ENCODE measurements at places on chromosomes 4 and X.

DNA sequence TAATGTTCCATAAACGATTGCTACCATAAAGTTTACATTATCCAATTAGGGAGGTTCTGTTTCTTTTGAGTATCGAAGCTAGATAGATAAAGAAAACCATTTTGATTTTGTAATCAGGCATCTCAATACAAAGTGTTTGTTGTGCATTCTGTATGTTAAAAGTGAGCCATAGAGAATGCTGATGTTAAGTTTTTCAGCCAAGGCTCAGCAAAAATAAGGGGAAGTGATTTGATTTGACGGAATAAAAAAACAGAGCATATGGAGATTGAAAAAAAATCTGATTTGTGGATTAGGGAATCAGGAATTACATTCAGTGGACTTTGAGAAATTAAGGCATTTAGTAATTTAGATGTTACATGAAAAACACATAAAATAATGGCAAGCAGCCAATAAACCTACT, 314.8 kb downstream of the PPP3CA start:
- H3K36me3 ChIP-seq, result no peaks in the 10 kb centered on the region
- no peaks in the 10 kb centered on the region for H3K4me1 ChIP-seq
- no peak overlapping the region for H3K27ac ChIP-seq

DNA sequence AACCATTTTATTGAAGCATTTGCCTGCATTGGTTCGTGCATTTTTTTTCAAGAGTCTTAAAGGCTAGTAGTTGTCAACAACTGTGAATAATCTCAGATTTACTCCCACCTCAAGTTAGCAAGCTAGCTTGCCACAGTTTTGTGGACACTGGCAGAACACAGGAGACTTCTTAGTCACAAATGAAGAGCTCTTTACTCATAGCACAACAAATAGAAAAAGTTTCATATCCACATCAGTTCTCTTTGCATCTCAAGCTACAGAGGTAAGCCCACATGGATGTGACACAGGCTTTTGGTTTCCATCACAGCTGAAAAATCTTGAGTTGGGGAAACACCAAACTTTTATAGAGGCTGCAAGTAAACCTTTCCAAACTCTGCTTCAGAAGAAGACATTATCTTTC, 2315.7 kb upstream of the TENM3 start:
- DNase-seq, result no peak
- H3K36me3 ChIP-seq, result no peaks in the 10 kb centered on the region
- no peak overlapping the region for H3K27ac ChIP-seq
- no peaks in the 10 kb centered on the region for H3K27me3 ChIP-seq
- no peaks in the 10 kb centered on the region for H3K4me1 ChIP-seq

DNA sequence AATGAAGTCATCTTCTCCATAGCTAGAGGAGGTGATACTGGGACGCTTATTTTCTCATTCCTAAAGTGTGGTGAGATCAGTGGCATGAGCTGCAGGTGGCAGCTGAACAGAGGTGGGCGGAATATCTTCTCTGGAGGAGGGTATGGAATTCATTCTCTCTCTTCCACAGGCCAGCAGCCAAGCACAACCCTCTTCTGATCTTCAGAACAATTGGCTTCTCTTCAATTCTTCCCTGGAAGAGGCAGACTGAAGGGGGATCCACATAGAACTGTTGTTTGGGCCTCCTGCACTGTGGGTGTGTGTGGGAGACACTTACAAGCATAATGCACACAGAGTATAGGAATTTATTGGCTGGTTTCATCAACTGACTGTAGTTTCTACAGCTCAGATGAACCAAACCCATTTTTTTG, 180.4 kb upstream of the RASGEF1B start:
- no peaks in the 10 kb centered on the region for H3K36me3 ChIP-seq
- peaks cover 2% of the 10 kb centered on the region for H3K4me1 ChIP-seq
- no peak for DNase-seq
- H3K27ac ChIP-seq, result no peak overlapping the region

GRCh38 chr4:139978692-139979091, 175.3 kb downstream of the MAML3 start:
- no peak for DNase-seq
- H3K4me1 ChIP-seq, result no peaks in the 10 kb centered on the region
- H3K4me3 ChIP-seq, result no peak overlapping the region
- H3K27me3 ChIP-seq, result no peaks in the 10 kb centered on the region
- H3K27ac ChIP-seq, result no peak overlapping the region

DNA sequence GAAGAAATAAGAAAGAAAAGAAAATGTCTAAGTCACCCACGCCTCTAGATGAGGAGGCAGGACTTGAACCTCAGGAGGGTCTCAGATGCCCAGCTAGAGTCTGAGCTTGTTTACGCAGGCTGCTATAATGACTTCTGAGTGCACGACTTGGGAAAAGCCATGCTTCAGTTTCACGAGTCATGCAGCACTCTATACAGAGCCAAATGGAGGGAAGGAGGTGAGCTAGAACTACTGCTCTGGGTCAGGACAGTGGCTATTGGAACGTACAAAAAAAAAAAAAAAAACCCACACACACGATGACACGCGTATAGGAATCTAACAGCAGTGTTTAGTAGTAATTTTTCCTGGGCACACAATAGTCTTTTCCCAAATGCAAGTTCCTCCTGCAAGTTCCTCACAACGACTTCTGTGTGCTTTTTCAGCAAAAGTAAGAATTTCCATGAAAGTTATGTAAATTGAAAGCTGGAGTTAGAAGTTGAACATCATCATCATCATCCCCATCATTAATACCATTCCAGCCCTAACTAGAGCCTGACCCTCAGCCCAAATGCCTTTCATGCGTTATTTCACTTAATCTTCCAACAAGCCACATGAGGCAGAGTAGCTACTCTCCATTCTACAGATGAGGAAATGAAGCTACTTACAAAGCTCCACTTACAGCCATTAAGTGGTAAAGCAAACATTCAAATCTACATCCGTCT, 36.6 kb downstream of the IRF2 start:
- H3K4me3 ChIP-seq, result no peak overlapping the region
- H3K27me3 ChIP-seq, result no peaks in the 10 kb centered on the region
- peaks cover 19% of the 10 kb centered on the region for H3K4me1 ChIP-seq
- peaks cover 6% of the 10 kb centered on the region for H3K36me3 ChIP-seq
- H3K27ac ChIP-seq, result no peak overlapping the region

- peak overlapping the region; percentile 22 for H3K27ac ChIP-seq
- DNase-seq, result peak; percentile 74
- H3K4me1 ChIP-seq, result peaks cover 5% of the 10 kb centered on the region
Measured at GRCh38 chr4:75939890-75940691, 722 bp downstream of the NAAA start.

DNA sequence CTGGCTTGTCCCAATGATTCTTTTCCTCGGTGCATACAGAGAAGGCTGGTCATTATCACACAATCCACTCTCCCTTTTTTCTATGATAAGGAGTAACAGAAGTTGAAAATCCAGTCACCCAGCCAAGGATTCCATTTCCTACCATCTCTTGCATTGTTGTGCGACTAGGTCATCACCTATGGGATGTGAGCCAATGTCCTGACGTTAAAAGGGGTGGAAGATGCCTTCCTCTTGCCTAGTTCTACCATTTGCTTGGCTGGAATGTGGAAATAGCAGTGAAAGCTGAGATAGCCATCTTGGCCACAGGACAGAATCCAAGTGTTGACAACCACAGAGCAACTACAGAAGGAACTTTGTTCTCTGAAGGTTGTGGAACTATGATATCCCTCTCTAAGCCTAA, 132.2 kb upstream of the KIT start:
- no peak overlapping the region for H3K27ac ChIP-seq
- H3K36me3 ChIP-seq, result no peaks in the 10 kb centered on the region
- H3K4me3 ChIP-seq, result no peak overlapping the region
- no peaks in the 10 kb centered on the region for H3K27me3 ChIP-seq
- no peaks in the 10 kb centered on the region for H3K4me1 ChIP-seq

DNA sequence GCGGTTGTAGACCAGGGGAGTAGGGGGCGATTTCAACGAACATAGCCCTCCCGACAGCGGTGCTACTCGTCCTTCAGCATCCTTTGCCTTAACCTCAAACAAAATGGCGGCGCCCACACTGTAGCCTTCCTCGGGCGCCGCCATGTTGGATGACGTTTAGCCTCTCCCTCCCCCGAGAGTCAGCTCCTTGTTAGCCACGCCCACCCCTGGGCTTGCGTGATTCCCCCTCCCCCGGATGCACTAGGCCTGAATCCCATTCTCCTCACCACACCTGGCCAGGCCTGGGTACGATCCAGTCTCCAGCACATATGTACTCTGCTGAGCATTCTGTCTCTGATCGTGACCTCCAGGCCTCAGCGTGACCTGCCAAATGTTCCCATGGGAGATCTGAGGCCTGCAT, 49.0 kb upstream of the ZNF157 start:
- peak; percentile 51 for DNase-seq
- peaks cover 9% of the 10 kb centered on the region for H3K27me3 ChIP-seq
- no peak overlapping the region for H3K4me3 ChIP-seq
- H3K36me3 ChIP-seq, result no peaks in the 10 kb centered on the region
- no peak overlapping the region for H3K27ac ChIP-seq

DNA sequence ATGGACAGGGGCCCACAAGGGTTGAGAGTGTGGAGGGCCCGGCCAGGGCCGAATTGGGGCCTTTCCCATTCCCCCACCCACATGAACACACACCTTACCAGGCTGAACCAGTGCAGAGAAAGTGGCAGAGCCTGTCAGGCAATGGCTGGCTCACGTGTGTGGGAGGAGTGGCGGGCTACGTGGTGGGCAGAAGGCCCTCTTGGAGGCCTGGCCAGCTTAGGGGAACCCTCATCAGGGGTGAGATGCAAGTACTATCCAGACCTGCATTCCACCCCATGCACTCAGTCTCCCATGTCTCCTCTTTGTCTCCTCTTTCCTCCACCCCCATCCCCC, 965 bp downstream of the TCEAL4 start:
- H3K4me3 ChIP-seq, result peak overlapping the region; percentile 81
- no peaks in the 10 kb centered on the region for H3K27me3 ChIP-seq
- H3K27ac ChIP-seq, result peak overlapping the region; percentile 53
- peaks cover 17% of the 10 kb centered on the region for H3K36me3 ChIP-seq
- no peaks in the 10 kb centered on the region for H3K4me1 ChIP-seq

DNA sequence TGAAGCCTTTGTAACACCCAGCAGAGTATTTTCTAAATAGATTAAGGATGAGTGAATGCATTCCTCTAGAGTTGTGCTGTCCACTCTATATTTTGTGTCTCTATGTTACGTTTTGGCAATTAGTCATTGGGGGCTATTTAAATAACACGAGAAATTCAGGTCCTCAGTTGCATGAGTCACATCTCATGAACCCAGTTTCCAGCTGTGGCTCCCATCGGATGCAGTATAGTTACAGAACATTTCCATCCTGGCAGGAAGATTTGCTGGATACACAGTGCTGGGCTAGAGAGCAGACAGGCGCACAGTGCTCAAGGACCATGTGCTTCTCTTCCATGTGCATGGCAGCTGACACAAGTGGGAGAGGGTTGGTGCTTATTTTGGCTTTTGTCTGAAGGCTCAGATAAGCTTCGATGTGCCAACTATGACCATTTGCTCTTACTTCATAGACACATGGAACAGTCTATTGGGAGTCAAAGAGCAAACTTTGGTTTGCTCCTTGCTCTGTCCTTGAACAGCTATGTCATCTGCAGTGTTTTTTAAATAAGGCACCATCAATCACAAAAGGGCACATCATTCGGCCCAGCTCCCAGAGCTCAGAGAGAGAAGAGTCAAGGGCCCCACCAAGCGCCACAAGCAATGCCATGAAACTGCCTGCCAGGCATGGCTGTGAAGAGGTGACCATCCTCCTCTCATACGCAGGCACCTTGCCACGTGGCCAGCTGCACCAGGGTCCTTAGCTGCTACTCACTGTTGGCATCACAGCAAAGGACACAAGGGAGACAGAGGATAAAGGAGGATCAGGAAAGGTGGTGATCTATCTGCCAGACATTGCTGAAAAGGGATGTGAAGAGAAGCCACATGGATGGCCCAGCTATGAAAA, 8.1 kb upstream of the STS start:
- peak; percentile 77 for DNase-seq
- H3K36me3 ChIP-seq, result no peaks in the 10 kb centered on the region
- no peak overlapping the region for H3K4me3 ChIP-seq
- no peaks in the 10 kb centered on the region for H3K27me3 ChIP-seq
- peaks cover 7% of the 10 kb centered on the region for H3K4me1 ChIP-seq

- H3K27ac ChIP-seq, result no peak overlapping the region
- DNase-seq, result no peak
- no peaks in the 10 kb centered on the region for H3K4me1 ChIP-seq
- no peak overlapping the region for H3K4me3 ChIP-seq
- H3K36me3 ChIP-seq, result no peaks in the 10 kb centered on the region
- no peaks in the 10 kb centered on the region for H3K27me3 ChIP-seq
Measured at GRCh38 chrX:96692890-96693289, 8.2 kb downstream of the DIAPH2 start.

DNA sequence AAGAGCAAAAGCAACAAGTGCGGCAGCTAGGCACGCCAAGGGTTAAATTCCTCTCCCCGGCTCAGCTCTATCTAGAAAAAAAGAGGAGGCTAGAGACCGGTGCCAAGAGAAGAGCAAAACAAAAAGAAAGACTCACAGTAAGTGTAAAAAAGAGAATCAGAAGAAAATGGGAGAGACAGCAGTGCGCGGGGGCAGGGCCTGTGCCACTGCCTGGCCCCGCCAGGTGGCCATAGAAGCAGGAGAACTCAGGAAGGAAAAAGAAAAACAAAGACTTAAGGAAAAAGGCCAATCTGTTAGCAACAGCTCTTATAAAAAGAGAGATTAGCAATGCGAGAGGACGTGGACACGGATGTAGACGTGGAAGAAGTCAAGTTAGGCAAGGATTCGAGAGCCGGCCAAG, 3.2 kb downstream of the ACOX3 start:
- peaks cover 6% of the 10 kb centered on the region for H3K4me1 ChIP-seq
- DNase-seq, result no peak
- H3K27me3 ChIP-seq, result no peaks in the 10 kb centered on the region
- H3K36me3 ChIP-seq, result no peaks in the 10 kb centered on the region

DNA sequence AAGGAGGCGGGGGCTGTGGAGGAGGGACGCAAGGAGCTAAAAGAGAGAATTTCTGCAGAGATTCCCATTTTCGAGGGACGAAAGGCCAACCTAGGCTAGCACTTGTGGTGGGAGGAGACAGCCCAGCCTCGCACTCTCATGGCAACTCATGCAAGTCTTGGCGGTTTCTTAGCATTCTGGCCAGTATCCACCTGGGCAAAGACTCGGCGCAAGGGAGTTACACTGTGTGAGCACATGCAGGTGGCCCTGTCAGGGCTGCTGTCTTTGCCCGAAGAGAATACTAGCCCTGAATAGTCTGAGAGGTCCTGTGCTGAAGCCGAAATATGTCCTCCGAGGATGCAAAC, 15.5 kb downstream of the MCF2 start:
- H3K4me1 ChIP-seq, result peaks cover 2% of the 10 kb centered on the region
- H3K36me3 ChIP-seq, result no peaks in the 10 kb centered on the region
- H3K27ac ChIP-seq, result no peak overlapping the region
- peak overlapping the region; percentile 55 for H3K4me3 ChIP-seq

DNA sequence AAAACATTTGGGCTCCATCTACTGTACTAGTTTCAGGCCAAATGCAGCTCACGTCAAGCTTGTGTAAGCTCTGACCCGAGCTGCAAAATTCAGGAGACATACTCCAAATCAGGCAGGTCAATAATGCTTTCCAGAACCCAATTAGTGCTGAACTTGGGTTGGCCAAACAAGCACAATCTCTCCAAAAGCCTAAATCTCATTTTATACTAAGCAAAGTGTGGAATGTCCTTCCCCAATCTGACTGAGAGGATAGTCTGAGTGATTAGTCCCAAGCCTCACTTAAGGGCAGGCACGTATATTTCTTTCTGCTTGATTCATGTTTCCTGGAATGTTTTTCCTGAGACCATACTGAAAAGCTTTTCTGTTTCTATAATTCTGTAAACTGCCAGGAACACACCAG, 79.9 kb downstream of the NKX6-1 start:
- H3K36me3 ChIP-seq, result no peaks in the 10 kb centered on the region
- H3K4me1 ChIP-seq, result no peaks in the 10 kb centered on the region
- no peak for DNase-seq

- peak overlapping the region; percentile 70 for H3K27ac ChIP-seq
- H3K27me3 ChIP-seq, result no peaks in the 10 kb centered on the region
- peak; percentile 78 for DNase-seq
- no peaks in the 10 kb centered on the region for H3K4me1 ChIP-seq
Measured at GRCh38 chr4:90318193-90318592, 191.0 kb downstream of the CCSER1 start.
